Stimulated activated CD8-positive, alpha-beta memory T cell treated with anti-CD3 and anti-CD28 coated beads, Interleukin-4, amount 100 ng/mL, for 1 hour (primary cell): ENCODE measurements at places on chromosomes 7 and 10.

- no peak for DNase-seq
Observed at GRCh38 chr7:120394595-120394994, 121.6 kb downstream of the KCND2 start.

GRCh38 chr7:158432369-158433341, 155.0 kb downstream of the PTPRN2 start:
- DNase-seq: no peak

GRCh38 chr10:60293581-60294175, 96.0 kb downstream of the ANK3 start:
- no peak for DNase-seq

GRCh38 chr10:117262903-117263293, 22.0 kb downstream of the SLC18A2 start:
- no peak for DNase-seq

- no peak for DNase-seq
Observed at GRCh38 chr10:2631557-2632205, 435.7 kb upstream of the PFKP start.
